Ascending aorta (tissue), 2 donors: ENCODE measurements at places on chromosomes 1 and 21. TPM values are rescaled to one million over a fixed set of nuclear protein-coding genes. Genes with fewer than 3 reads are reported as not detected.
A peak's percentile ranks its signal among the peaks of the same experiment; 100 is the strongest.

Gene KIF26B
- not detected for total RNA-seq

Gene LCE5A
- not detected for total RNA-seq

- H3K27me3 ChIP-seq, result no peaks in the 10 kb centered on the region
- DNase-seq, result no peak
- peaks cover 13% of the 10 kb centered on the region for H3K4me1 ChIP-seq
Observed at GRCh38 chr21:28522014-28522799, 470.5 kb downstream of the LTN1 start.

- no peak for DNase-seq
- H3K27me3 ChIP-seq, result no peaks in the 10 kb centered on the region
- no peak overlapping the region for H3K4me3 ChIP-seq
- H3K4me1 ChIP-seq, result peaks cover under 1% of the 10 kb centered on the region
Observed at GRCh38 chr1:94281361-94282142, 44.2 kb upstream of the ARHGAP29 start.

DNA sequence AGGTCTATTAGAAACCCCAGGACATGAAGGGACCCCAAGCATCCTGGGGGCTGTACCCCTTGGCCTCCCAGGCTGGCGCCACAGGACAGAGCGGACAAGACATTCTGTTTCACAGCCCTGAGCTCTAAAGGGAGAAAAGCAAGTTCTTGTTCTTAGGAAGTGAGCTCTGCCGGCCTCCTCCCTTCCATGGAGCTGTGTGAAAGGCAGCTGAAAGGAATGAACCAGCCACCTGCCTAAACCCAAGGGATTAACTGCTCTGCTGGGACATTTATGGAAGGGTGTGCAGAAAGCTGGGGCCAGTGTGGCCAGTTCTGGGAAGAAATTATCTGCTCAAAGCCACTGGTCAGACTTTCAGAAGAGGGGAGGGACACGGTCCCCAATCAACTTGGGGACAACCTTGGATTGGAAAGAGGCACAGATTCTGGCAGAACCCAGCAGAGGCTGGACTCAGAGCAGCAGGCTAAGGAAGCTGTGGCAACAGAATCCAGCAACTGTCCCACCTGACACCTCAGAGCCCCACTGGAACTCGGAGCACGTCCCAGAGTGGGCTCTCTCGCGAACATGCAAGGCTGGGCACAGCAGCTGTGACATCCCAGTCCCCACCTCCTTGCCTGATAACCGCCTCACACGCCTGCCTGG, 2.1 kb downstream of the KLHL21 start:
- peaks cover 37% of the 10 kb centered on the region for H3K36me3 ChIP-seq
- H3K27me3 ChIP-seq, result no peaks in the 10 kb centered on the region
- peak overlapping the region; percentile 95 for H3K4me3 ChIP-seq
- no peak for DNase-seq
- H3K27ac ChIP-seq, result peak overlapping the region; percentile 99
- peaks cover 58% of the 10 kb centered on the region for H3K4me1 ChIP-seq
